ENCODE measurements at places on chromosomes 12 and 14. TPM values are rescaled to one million over a fixed set of nuclear protein-coding genes. Genes with fewer than 3 reads are reported as not detected.
A peak's percentile ranks its signal among the peaks of the same experiment; 100 is the strongest.

DNA sequence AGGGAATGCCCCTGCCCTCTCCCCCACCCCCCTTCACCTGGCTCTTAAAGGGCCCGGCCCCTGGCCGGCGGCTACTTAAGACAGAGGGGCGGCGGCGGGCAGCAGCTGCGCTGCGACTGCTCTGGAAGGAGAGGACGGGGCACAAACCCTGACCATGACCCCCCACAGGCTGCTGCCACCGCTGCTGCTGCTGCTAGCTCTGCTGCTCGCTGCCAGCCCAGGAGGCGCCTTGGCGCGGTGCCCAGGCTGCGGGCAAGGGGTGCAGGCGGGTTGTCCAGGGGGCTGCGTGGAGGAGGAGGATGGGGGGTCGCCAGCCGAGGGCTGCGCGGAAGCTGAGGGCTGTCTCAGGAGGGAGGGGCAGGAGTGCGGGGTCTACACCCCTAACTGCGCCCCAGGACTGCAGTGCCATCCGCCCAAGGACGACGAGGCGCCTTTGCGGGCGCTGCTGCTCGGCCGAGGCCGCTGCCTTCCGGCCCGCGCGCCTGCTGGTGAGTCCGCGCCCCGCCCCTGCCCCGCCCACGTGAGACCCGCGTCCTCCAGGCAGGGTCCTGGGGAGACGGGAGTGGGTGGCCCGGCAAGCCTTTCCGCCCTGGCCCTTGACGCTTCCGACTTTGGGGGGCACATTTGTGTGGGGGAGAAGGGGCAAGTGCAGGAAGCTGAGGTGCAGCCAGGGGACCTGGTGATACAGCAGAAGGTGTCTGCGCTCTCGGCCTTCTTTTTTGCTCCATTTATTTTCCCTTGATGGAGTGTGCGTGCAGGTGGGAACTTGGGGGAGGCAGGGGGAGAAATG is at the start of gene IGFBP6:
Gene IGFBP6 (plus strand): TSS at position 104 of the 790 bp plus-strand sequence. CDS start 51 bp downstream, at position 155.
- peak; percentile 71 for DNase-seq

LALBA gene
- total RNA-seq, result not detected

- DNase-seq, result no peak
These were observed 47.7 kb downstream of the PSMA6 start for GRCh38 chr14:35339761-35340406.

ADCY6 gene
- 12.8 TPM for total RNA-seq

AQP2 gene
- not detected for total RNA-seq

- no peak for DNase-seq
These were observed 89.5 kb upstream of the EEA1 start for GRCh38 chr12:93018610-93019009.

GRCh38 chr14:64891839-64892375 is 12.2 kb upstream of the SPTB start:
- DNase-seq, result peak; percentile 72

CLEC6A gene
- total RNA-seq, result not detected

DNA sequence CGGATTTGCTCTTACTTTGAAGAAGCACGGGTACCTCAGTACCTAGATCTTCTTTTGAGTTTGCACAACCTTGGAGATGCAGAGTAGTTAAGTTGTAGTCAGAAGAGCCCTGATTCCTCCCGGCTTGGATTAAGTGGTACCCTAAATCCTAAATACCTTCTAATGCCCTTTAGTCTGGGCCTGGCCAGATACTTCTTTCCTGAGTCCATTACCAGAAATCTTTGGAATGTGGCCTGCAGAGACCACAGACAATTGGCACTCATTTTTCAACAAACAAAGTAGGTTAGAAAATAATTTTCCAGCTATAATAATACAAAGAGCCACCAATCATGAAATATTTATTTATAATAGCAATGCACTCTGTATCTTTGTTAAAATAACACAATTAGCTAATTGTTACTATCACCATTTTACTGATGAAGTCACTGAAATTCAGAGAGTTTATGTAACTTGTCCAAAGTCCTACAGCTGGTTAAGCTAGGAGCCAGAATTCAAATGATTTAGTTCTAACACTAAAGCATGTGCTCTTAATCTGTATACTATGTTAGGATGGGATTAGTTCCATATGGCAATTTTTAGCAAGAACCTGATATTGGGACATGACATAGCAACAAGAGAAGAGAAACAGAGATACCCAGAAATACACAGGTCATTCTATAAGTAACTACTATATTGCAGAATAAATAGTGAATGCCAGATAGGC is 132.1 kb upstream of the PDZRN4 start:
- no peak for DNase-seq

DNA sequence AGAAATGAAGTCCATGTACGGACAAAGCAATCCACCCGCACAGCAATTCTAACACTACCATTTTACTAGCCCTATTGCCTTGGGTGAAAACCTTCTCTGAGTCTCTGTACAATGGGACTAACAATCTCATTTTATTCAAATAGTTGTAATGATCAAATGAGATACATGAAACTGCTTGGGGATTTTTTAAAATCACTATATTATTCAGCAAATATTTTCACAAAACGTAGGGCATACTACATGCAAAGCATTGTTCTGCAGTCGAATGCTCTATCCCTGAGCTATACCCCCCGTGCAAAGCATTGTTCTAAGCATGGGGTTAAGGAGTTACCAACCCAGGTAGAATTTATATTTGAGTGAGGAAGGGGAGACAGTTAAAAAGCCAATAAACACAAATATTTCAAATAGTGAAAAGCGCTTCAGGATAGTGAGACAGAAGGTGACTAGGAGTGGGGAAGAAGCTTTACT is 554 bp upstream of the ATF7 start:
- no peak for DNase-seq

- DNase-seq, result no peak
These were observed 7.6 kb upstream of the CCDC184 start for GRCh38 chr12:48175613-48176416.

Data from A673 (cell line).